Mesenteric fat pad (tissue), 1 donor: ENCODE measurements at places on chromosomes 12 and 14. TPM values are rescaled to one million over a fixed set of nuclear protein-coding genes. Genes with fewer than 3 reads are reported as not detected.

- DNase-seq, result peak; percentile 35
These were observed 23.0 kb upstream of the SERPINA4 start for GRCh38 chr14:94538070-94538740.

TMEM132C gene
- 73.7 TPM for total RNA-seq

C12orf50 gene
- total RNA-seq, result 0.13 TPM

- no peak for DNase-seq
These were observed at the start of gene C14orf39 for GRCh38 chr14:60485598-60486251. Gene C14orf39 (minus strand): TSS chr14:60486063. CDS start chr14:60485078, 985 bp downstream.

- no peak for DNase-seq
These were observed 147.1 kb downstream of the MED13L start for GRCh38 chr12:116130431-116130830.

DNA sequence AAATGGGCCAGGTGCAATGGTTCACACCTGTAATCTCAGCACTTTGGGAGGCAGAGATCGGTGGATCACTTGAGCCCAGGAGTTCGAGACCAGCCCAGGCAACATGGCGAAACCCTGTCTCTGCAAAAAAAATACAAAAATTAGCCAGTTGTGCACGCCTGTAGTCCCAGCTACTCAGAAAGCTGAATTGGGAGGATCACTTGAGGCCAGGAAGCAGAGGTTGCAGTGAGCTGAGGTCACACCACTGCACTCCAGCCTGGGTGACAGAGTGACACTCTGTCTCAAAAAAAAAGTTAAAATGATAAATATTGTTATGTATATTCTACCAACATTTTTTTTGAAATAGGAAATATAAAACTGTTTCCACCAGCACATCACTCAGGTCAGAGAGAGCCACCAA is 64.9 kb downstream of the NDUFA12 start:
- DNase-seq, result no peak

SERPINA10 gene
- total RNA-seq, result not detected

NOXRED1 gene
- total RNA-seq, result 0.29 TPM

DNA sequence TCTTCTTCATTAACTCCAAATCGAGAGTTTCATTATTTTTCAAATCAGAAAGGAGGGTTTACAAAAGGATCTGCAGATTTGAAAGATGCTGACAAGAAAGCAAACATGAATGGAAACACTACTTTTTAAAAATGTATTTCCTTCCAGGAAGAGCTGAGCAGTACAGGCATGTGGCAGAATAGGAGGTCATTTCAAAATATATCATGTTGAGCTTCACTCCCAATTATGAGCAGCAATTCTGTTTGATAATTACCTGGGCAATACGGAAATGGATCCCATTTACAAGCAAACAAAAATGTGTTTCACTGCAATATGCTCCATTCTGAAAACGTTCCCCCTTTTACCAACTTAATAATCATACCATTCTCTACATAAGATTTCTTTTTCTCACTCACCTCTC is 147.7 kb upstream of the BCL2L14 start:
- DNase-seq, result no peak

GRCh38 chr12:61525331-61525730 is 734.9 kb upstream of the USP15 start:
- DNase-seq, result no peak
